Activated CD8-positive, alpha-beta T cell treated with anti-CD3 and anti-CD28 coated beads for 36 hours (primary cell): ENCODE measurements at places on chromosomes 2 and 18. TPM values are rescaled to one million over a fixed set of nuclear protein-coding genes. Genes with fewer than 3 reads are reported as not detected.

SERPINB5 gene
- total RNA-seq, result not detected

CKAP2L gene
- total RNA-seq, result 30.5 TPM

LYG2 gene
- not detected for total RNA-seq

GNLY gene
- 46.7 TPM for total RNA-seq

OLA1 gene
- total RNA-seq, result 137 TPM

NYAP2 gene
- not detected for total RNA-seq

GAREM1 gene
- not detected for total RNA-seq

CCDC121 gene
- 0.43 TPM for total RNA-seq

ONECUT2 gene
- not detected for total RNA-seq

MGAT4A gene
- 57.6 TPM for total RNA-seq

DNA sequence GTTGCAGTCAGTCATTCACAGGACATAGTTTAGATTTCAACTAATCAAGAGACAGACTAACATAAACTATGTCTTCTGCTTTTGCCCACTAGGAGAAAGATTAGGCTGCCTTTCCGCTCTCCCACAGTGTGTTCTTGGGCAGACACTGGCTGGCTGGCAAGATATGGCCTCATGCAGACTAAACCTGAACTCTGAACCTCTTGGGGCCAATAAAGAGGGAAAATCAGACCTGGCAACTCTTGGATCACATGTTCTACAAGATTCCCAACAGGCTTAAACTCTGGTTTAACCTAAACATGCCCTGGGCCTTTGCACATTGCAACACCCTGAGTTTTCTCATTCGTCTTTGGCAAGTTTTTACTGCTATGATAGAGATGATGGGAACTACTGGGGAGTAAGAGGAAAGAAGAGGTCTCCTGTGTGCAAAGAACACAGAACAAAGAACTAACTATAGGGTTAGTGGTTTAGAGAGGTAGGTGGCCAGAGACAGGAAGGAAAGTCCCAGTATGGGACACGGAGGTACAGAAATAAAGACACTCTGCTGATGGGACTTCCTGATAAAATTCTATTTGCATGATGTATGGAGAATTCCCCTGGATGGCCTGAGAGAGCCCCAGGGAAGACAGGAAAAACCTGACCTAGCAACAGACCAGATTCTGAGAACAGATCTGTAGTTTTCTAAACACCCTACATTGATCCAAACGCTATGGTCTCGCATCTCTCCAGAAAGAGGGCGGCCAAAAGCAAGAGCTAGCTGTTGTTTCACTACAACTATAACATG, 2.0 kb upstream of the ATRAID start:
- no peak for DNase-seq

GRCh38 chr2:121075641-121076497, 209.1 kb downstream of the TFCP2L1 start:
- DNase-seq, result no peak

GRCh38 chr2:26640331-26640745, 828 bp downstream of the CIB4 start:
- DNase-seq, result no peak

DNA sequence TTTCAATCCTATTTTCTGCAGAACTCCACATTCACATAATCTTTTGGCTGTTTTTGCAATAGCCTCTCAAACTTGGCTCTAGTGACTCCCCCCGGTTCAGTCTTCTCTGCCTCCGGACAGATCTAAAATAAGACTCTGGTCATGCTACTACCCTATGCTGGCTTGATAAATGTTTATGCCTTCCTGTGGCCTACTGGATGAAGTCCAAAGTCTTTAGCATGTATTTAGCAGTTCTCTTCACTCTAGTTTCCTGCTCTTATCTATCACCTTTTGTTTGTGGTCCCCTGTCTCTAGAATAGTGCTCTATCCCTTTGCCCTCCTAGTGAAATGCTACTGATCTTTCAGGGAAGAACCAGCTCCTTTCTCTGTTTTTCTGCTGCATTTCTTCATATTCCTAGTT, 14.4 kb downstream of the ADCYAP1 start:
- DNase-seq, result no peak

- DNase-seq, result no peak
Observed at GRCh38 chr2:193348055-193348454, 1153.3 kb upstream of the TMEFF2 start.

DNA sequence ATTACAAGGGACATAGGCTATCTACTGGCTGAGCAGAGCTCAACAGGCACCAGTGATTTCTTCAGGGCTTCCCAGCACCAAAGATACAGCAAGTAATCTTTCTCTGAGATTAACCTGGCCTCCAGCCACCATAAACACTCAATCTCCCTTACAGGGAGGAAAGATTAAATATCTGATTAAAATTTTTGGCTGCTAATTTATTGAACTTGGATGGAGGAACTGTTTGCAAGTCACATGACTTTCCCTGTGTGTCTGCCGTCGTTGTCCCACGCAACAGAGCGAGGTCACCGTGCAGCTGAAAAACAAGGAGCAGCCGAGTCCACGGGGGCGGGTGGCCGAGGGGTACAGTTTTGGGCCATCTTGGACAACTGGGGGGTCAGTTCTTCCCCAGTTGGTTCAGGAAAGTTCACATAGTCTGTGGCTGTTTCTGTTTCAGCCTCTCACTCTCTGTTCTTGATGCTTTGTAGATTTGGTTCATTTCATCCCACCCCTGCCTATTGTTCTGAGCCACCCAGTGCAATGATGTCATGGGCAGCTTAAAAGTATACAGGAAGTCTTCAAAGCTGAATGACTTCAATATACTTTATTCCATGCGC, 186.8 kb upstream of the CTAGE1 start:
- DNase-seq, result no peak

DNA sequence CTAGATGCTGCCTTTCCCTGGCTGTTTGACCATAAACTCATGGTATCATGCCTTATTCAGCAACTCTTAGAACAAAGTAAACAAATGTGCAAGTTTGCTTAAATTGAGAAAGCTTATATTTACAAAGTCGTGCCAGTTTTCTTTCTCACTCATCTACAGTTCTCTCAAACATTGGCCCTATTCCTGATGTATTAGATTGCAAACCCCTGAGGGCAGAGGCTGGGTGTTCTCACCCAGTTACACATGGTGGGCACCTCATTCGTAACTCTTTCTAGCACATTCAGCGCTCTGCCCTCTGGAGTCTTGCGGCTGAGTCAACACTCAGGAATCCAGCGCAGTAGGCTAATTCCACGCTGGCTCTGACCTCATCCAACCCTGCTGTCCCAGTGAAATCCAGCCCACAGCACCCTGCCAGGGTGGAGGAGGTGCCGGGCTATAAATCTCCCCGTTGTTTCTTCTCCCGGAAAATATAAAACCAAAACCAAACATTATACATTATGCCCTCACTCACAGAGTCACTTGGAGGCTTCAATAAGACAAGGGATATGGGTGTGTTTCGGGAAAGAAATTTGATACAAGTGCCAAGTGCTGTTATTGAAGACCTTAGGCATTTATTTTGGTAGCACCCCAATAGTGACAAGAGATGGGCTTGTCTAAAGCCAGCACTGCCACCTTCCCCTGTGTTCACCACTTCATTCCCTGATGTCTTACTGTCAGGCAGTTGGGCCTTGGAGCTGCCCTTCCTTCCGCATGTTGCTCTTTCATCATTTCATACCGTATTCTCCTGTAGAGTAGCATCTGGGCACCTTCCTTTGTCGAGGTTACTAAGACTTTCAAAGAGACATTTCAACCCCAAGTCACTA, 287.4 kb downstream of the PRKCE start:
- DNase-seq, result no peak

DNA sequence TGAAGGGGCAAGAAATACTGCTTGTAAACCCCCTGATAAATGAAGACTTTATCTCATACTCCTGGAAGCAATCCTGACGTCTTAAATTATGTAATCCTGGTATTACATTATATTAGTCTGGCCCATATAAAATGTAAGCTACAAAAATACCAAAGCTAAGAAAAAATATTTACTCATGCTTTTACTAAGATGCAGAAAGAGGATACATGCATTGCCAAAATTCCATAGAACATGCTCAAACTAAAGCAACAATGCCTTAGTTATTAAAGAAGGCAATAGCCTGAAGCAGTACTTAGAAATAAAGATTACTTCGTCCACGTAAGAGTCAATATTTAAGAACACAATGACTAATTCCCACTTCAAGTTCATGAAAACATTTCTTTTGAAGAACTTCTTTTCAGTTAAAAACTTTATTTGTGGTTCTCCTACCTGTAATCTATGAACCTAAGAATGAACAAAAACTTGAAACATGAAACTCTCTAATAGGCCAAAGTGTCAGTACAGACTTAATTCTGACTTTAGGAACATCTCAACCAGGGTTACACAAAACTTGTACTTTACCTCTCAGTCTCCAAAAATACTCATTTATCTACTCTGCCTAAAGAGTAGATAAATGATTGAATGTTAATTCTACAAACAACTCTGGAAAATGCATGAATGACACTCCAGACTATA, 117.3 kb downstream of the THADA start:
- no peak for DNase-seq

DNA sequence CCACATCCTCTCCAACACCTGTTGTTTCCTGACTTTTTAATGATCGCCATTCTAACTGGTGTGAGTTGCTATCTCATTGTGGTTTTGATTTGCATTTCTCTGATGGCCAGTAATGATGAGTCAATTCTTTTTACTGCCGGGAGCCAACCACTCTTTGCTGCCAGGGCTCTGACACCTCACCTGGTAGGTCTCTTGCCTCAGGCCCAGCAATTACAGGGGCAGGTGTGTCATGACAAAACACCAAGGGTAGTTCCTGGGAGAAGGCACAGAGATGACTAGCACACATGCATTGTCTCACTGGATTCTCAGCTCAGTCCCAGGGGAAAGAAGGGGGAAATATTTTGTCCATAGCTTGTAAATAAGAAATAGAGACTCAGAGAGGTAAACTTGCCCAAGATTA, 122.3 kb downstream of the CHST9 start:
- no peak for DNase-seq
